NCI-H2107 (cell line): ENCODE measurements at places on chromosomes 6 and 20.

GRCh38 chr20:44065401-44066340 is 121.3 kb downstream of the JPH2 start:
- no peak for DNase-seq

GRCh38 chr6:157227202-157228166 is 95.8 kb downstream of the TMEM242 start:
- no peak for DNase-seq

DNA sequence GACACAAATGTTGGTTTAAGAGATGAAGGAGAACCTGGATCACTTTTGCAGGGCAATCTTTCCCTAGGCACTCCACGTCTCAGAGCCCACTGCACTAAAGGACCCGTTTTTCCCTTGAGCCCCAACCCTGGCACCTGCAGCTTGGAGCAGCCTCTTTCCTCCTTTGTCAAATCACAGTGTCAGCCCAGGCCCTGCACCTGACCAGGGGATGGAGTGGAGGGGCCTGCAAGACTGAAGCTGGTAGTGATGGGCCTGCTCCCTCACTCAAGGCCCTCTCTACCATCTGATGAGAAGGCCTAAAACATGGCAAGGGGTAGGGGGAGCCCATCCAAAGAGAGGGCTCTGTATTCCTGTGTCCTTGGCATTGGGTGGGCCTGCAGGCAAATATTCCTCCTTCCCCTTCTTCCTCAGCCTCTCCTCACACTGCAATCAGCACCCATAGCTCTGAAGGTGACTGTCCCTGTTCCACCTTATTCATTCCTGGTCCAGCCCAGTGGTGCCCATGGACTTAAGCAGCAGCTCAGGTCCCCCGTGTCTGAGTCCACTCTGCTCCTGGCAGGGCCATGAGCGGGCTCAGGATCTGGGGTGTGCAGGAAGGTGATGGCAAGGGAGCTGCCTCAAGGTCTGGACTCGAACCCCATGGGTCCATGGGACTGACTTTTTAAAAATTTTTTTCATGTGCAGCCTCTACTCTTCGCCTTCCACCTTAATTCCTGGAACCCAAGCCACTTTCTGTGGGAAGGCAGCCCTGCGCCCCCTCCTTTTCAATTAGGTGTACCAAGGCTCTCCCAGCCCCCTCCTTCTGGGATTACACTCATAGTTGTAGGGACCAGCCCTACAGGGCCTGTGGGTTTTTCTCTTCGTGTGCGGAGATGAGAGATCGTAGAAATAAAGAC is 6.7 kb downstream of the RAET1G start:
- DNase-seq, result no peak

DNA sequence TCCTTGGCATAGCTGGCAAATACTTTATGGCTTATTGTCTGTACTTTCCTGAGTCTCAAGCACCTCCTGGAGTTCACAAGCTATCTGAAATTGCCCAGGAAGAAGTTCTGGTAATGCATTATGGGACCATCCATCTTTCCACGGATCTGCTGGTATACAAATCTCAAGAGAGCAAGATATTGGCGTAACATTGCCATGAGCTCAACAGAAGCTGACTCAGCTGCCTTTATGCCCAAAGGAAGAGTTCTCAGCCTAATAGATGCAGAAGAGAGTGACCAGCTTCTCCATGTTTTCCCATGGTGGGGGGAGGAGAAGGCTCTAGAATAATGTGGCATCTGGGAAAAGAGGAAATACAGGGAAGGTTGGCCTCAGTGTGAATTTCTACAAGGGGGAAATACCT is 78.7 kb downstream of the UST start:
- no peak for DNase-seq

DNA sequence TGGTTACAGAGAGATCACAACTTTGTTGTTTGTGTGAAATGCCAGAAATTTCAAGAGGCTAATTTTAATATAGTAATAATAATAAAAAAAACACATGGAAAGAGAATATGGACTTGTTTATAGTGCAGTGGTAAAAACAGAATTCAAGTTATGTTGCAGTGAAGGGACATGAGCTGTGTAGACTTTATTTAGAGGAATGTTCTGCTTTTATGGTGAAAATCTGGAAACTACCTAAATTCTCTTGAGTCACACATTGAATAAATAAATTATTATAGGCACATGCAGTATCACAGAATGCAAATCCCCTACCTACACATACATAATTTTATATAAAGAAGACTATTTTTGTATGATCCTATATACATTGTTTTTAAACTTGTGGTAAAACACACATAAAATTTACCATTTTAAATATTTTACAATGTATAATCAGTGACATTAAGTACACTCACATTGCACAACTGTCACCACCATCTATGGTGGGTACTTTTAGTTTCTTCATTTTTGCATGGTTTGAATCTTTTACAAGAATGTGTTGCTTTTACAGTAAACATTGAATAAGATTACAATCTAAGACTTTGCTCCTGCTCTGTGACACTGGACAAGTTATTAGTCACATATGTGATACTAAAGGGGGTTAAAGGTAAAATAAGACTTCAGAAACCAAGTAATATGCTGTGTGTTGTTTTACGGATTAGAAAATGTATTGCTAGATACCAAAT is 107.4 kb downstream of the B3GAT2 start:
- no peak for DNase-seq

DNA sequence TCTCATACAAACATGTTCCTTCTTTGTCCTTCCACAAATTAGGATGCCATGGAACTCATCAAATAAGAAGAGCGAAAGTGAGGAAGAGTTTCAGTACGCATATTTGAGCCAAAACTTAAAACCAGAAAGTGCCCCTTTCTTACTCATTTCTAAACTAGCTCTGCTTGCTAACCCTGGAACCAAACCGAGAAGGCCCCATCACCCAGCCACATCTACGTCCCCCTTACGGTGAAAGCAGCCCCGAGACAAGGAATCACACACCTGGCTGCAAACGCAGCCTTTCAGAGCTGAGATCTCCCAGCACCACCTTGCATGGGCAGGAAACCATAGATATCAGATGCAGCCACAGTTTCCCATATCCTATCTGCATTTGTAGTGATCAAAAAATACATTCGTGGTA is 28.5 kb downstream of the TRERF1 start:
- no peak for DNase-seq

- DNase-seq, result no peak
Measured at GRCh38 chr6:25302151-25302550, 23.0 kb downstream of the CARMIL1 start.
